ENCODE measurements at places on chromosomes 7 and 10. TPM values are rescaled to one million over a fixed set of nuclear protein-coding genes. Genes with fewer than 3 reads are reported as not detected.

Gene ADIRF
- total RNA-seq: not detected

Gene PTPRZ1
- not detected for total RNA-seq

Gene MRC1
- total RNA-seq: 0.14 TPM

Gene STK17A
- total RNA-seq: 57.8 TPM

Gene ADD3
- total RNA-seq: 68.3 TPM

Gene HIPK2
- total RNA-seq: 24.3 TPM

Gene NXPH1
- 1.1 TPM for total RNA-seq

Gene SMKR1
- total RNA-seq: 4.4 TPM

Gene NAT16
- not detected for total RNA-seq

Gene ADCY1
- 2.3 TPM for total RNA-seq

Gene PIK3CG
- total RNA-seq: not detected

Gene EGR2
- 0.32 TPM for total RNA-seq

Gene TAS2R41
- total RNA-seq: not detected

Gene ZNF804B
- total RNA-seq: not detected

Gene NUTM2B
- 0.12 TPM for total RNA-seq

Gene CFAP43
- 0.22 TPM for total RNA-seq

Gene TMEM106B
- total RNA-seq: 174 TPM

Gene FOXK1
- 37.9 TPM for total RNA-seq
